Common myeloid progenitor, CD34-positive (primary cell): ENCODE measurements at places on chromosomes 7 and 10.
A peak's percentile ranks its signal among the peaks of the same experiment; 100 is the strongest.

DNA sequence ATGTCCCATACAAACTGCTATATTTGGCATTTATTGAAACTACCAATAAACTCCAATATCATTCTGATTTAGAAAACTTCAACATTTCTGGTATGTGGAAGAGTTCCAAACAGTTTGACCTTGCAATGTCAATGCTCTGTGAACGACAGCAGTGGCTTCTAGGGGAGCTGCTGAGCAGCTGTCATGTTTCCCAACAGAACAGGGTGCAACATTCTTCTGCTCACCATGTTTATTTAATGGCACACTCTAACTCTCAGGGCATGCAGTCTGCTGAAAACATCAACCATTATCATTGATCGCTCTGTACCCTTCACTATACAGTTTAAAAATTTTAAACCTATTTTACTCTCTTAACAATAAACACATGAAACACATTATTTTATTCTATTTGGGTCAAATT, 25.9 kb downstream of the LMOD2 start:
- no peak for DNase-seq

- DNase-seq = no peak
Measured at GRCh38 chr10:122490786-122491680, 29.7 kb downstream of the HTRA1 start.

DNA sequence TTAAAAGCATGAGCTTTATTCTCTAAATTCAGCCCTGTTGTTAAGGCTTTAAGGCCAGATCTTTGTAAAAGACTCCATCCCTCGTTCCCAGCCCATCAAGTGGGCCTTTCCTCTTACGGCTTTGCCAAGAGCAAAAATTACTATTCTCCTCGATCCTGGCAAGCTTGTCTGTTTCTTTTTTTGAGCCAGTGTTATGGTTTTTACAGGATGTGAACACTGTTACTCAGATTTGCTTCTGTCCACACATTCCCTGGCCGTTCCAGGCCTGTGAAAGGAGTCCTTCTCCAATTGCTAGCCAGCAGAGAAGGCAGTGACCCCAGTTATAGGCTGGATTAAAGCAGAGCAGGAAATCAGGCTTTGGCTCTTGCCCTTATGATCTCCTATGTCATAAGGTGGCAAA, 47.0 kb upstream of the EPC1 start:
- DNase-seq = no peak

GRCh38 chr10:101229266-101230182, at the start of gene LBX1:
Gene LBX1 (minus strand): TSS chr10:101229463. CDS start chr10:101228815, 648 bp downstream.
- DNase-seq = no peak

GRCh38 chr10:110023785-110024465, 16.1 kb downstream of the ADD3 start:
- peak; percentile 28 for DNase-seq
